Memory B cell (primary cell): ENCODE measurements at places on chromosomes 3 and 15.
A peak's percentile ranks its signal among the peaks of the same experiment; 100 is the strongest.

- DNase-seq, result peak; percentile 52
Observed at GRCh38 chr3:11060500-11061251, 68.1 kb downstream of the SLC6A1 start.

DNA sequence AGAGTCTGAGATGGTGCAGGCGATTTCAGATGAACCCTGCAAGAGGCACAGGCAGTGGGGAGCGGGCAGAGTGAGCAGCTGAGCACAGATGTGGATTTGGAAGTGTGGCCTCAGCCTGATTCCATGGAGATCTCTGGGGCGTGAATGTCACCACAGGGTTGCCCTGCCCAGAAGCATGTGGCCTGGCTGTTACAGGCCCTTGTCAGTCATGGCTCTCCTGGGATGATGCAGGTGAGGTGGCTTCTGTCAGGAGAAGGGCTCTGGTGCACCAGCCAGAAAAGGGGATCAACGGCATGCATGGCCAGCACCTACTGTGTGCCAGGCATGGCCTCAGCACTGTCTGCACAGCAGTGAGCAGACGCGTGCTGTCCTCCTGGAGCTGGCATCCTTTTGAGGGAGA lies 11.9 kb downstream of the HDAC11 start:
- no peak for DNase-seq

- no peak for DNase-seq
Observed at GRCh38 chr15:80328496-80328895, 75.7 kb upstream of the ARNT2 start.

DNA sequence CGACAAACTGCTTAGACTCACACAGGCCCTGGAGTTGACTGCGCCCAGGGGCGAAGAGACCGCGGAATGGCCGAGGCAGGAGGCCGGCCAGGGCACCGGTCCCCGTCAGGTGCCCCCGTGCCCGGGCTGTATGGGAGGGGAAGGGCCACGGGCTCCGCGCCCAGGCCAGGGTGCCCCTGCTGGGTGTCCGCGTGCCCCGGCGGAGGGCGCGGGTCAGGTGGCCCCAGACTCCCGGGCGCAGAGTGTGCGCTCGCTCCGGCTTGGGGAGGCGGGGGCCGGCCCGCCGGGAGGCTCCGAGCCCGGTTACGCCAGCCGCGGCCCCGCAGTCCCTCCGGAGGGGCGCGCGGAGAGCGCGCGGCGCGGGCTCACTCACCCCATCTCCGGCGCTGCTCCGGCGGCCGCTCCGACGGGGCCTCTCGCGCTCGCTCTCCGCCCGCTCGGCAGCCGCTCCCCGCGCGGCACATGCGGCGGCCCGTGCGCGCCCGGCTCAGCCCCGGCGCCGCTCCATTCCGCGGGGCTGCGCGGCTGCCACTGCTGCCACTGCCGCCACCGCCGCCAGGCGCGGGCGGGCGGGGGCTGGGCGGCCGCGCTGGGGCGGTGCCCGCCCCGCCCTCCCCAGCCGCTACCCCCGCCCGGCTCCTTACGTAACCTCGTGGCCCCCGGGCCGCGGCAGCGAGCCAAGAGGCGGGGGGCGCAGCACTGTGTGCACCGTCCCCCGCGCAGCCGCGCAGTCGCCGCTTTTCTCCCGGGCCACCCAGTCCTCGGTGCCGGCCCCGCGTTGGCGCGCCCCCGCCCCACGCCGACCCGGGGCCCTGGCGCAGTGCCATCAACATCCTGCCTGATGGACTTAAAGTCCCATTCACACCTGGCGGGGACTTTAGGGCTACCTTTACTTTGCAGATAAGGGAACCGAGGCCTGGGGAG lies at the start of gene HOMER2:
TSS of gene HOMER2 (minus strand) at position 563 of the 924 bp plus-strand sequence. CDS start at position 378, 185 bp downstream.
- DNase-seq, result no peak

- no peak for DNase-seq
Observed at GRCh38 chr3:151218136-151218535, 15.1 kb upstream of the GPR171 start.
